ENCODE measurements at places on chromosomes 1 and 21.

- DNase-seq: peak; percentile 13
These were observed 696.6 kb upstream of the BRINP3 start for GRCh38 chr1:191174298-191174697.

DNA sequence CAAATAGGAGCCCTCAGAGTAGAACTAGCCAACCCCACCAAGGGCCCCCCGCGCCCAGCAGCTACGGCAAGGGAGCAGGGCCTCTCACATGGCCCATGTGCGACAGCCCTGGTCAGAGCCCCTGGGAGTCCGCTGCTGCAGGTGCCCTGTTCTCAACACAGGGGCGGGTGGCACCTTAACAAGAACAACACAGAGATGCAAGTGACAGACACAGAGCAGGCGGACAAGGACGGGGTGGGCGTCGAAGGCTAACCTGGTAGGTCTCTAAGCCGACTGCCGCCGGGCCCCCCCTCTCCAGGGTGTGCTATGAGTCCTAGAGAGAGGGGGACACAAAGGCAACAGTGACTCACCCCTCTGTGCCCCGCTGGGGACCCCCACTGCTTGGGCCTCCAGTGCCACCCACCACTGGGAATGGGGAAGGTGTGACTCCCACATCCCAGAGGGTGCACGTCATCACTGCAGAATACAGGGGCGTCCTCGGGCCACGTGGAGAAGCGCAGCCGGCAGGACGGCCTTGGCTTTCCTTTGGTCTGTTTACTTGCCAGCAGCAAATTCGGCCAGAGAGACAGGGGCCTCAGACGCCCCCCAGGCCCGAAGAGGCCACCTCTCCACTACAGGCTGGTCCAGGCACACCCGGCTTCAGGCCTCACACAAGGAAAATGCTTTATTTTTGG, 44.8 kb downstream of the PRDM15 start:
- no peak for DNase-seq

DNA sequence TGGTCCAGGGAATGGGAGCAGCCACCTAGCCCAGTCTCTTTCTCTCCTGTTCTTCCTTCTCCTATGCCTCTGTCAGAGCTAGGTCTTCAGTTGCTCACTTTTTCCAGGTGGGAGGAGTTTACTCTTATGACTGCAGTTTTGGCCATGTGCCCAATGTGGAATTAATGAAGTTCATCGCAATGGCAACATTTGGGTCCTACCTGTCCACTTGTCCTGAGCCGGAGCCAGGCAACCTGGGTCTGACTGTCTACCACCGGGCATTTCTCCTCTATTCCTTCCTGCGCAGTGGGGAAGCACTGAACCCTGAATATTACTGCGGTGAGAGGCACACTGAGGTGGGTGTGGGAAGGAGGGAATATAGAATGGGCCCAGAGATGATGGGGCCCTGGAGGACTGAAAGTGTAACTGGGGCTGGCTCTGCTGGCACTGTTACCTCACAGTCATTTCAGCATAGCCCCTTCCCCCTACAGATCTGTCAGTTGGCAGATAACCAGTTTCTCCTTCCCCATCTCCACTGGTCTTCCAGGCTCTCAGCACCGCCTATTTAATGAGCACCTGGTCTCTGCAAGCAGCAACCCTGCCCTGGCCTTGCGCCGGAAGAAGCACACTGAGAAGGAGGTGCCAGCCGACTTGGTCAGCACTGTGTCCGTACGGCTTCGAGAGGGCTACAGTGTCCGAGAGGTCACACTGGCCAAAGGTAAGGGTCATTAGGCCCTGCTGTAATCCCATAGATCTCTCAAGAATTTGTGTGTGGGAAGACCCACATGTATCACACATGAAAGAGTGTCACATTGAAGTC, 30.1 kb downstream of the SZT2 start:
- DNase-seq: no peak

DNA sequence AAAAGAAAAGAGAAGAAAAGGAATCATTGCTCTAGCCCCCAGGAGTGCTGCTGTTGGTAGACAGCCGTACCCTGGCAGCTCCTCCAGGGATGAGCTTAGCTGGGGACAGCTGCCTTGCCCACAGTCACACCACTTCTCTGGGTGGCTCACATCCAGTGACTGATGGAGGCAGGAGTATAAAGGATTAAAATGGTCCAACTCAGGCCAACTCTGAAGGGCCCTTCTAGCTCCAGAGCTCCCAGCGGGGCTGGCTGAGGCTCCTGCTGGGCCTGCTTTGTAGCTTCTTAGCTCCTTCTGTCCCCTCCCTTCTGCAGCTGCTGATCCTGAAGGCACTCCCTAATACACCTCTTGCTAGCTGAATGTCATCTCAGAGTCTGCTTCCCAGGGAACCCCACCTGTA, 4.4 kb downstream of the CITED4 start:
- DNase-seq: no peak

- no peak for DNase-seq
These were observed 113.1 kb upstream of the RUNX3 start for GRCh38 chr1:25043228-25043580.

- DNase-seq: no peak
These were observed 21.7 kb downstream of the ARHGEF10L start for GRCh38 chr1:17561247-17561548.

All from epithelial cell of proximal tubule (primary cell).